CD4-positive, alpha-beta T cell treated with Interleukin-17A for 1 hour (primary cell): ENCODE measurements at places on chromosomes 6 and 20.

- no peak for DNase-seq
Observed at GRCh38 chr6:78910591-78911171, 43.3 kb downstream of the IRAK1BP1 start.

DNA sequence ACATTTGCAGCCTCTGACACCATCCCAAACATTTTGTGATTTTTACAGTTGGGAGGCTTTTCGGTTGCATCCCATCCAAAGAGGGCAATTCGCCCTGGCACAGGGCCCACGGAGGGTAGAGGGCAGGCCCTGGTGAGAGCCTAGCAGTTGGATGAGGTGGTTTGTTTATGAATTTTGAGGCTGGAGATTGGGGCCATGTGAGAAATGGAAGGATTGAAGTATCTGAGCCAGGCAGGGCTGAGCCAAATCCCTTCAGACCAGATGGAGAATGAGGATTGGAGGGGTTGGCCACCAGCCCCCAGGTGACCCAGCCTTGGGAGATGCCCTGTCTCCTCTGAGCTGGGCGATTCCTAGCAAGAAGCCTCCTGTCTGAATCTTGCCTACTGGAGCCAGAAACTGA is 52.6 kb upstream of the CCDC167 start:
- DNase-seq: no peak

DNA sequence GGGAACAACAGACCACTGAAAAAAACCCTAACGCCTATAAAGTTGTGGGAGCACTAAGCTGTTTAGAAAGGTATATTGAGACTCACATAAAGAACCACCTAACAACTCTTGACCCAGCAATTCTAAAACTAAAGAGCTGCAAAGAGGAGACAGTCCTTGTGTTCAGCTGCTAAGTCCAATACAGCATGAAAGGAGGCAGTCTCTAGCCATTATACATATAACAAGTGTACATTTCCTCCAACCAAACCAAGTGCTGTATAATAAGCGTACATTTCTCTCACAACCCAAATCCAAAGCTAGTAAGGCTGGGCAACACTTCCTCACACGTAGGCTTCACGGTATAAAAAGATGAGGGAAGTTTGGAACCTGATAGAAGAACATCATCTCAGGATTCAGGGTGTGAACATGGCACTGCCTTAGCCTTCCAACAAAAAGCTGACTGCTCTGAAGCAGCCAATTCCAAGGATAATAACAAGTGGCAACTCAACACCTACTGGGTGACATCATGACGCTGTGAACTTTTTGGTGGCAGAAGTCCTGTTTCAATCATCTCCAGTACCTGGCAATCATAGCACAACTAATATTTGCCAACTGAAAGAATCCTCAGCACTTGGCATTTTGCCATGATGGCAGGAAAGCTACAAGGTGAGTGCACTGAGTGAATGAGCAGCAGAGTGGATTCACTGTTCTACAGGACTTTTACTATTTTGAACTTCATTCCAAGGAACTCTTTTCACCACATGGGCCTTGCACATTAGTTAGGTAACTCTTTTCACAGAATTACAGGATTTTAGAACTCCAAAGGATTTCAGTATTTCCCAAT is 16.6 kb downstream of the TBC1D20 start:
- DNase-seq: no peak

DNA sequence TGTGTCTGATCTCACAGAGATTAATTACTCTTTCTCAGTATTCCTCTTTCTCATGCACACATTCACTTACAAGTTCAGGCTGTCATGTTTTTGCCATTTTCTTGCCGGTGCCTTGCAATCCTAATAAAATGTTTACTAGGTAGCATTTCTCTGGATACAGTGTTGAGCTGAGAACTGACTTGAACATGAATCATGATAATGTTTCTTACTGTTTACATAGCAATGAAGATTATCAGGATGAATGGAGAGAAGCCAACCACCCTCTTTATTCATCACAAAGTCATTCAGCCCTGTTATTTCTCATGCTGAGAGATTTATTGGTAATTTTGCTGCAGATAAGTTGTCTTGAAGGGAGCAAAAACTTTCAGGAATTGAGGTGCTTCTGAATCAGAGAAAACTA is 185.5 kb upstream of the ECI2 start:
- DNase-seq: no peak

- peak; percentile 74 for DNase-seq
Observed at GRCh38 chr6:158213925-158214674, 46.0 kb downstream of the GTF2H5 start.

DNA sequence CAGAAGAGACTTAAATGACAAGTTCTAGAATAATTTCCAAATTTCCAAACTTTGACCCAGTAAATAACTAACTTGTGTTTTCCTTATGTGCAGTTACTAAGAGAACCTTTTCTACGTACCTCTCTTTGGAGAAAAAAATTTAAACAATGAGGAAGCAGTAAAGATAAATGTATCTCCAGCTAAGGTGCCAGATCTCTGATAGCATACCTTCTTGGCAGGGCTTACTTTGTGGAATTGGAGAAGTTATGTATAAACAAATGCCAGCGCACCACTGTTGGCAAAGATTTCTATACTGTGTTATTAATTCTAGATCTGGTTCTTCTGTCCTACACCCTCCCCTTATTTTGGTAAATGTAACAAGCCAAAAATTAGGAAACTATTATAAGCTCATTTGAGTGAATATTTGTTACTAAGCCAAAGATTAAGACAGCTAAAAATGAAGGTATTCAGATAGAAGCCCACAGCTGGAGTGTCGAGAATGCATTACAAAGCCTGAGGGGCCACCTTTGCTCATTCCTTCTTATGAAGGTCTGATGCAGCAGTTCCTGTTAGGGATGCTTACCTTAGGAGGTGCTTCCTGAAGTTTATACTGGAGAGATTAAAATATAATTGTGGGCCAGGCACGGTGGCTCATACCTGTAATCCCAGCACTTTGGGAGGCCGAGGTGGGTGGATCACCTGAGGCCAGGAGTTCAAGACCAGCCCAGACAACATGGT is 373.1 kb upstream of the SOX4 start:
- DNase-seq: no peak

GRCh38 chr20:53568351-53568750 is 25.3 kb downstream of the ZNF217 start:
- no peak for DNase-seq

DNA sequence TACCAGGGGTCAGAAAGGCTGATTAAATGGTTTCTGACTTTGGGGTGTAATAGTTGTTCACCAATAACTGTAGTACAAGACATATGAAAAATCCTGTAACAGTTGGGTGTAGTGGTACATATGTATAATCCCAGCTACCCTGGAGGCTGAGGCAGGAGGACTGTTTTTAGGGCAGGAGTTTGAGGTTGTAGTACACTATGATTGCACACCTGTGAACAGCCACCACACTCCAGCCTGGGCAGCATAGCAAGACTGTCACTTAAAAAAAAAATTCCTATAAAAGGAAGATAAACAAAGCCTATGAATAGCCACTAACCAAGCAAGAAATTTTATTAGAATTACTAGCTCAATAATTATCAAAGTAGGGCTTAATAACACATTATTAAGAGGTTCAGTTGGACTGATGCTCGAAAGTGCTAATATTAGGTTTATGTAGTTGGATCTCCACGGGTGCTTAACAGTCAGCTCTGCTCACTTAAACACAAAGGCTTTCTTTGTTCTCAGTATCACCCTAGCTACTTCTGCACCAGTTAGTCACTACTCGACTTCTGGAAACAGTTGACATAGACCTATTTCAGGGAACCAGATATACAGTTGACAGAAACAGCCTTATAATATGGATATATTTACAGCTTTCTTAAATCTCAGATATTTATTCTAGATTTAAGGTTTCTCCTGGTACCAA is 113.0 kb downstream of the MTFR2 start:
- DNase-seq: no peak

DNA sequence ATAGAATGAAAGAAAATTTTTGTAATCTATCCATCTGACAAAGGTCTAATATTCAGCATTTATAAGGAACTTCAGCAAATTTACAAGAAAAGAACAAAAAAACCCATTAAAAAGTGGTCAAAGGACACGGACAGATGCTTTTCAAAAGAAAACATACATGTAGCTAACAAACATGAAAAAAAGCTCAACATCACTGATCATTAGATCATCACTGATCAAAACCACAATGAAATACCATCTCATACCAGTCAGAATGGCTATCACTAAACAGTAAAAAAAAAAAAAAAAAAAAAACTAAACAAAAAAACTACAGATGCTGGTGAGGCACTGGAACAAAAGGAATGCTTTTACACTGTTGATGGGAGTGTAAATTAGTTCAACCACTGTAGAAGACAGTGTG is 837.1 kb downstream of the EPHA7 start:
- DNase-seq: no peak

DNA sequence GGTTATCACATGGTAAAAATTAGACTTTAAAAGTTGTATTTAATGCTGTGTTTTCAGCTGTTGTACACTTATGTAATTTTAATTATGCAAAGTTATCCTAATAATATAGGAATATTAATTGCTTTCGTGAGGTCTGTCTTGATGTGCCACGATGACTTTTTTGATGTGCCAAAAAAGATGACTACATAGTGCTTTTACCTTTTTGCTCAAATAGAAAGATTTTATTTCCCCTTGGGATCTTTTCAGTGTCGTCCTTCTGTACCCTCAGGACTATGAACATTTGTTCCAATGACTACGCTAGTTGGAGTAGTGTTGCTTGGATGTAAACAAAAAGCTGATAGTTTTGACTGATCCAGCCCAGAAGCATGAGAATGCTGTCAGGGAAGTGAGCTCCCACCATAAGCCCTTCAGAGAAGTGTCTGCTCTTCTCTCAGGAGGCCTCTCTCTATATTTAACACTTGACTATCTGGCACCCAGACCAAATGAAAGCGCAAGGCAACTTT is 1.2 kb upstream of the CD164 start:
- DNase-seq: no peak
